Activated B cell treated with CpG ODN at 0.5 μM for 24 hours (primary cell): ENCODE measurements at places on chromosomes 1 and 21. TPM values are rescaled to one million over a fixed set of nuclear protein-coding genes. Genes with fewer than 3 reads are reported as not detected.

The MPZL1 gene
- total RNA-seq = 27.2 and 27.4 TPM in 2 replicates

DNA sequence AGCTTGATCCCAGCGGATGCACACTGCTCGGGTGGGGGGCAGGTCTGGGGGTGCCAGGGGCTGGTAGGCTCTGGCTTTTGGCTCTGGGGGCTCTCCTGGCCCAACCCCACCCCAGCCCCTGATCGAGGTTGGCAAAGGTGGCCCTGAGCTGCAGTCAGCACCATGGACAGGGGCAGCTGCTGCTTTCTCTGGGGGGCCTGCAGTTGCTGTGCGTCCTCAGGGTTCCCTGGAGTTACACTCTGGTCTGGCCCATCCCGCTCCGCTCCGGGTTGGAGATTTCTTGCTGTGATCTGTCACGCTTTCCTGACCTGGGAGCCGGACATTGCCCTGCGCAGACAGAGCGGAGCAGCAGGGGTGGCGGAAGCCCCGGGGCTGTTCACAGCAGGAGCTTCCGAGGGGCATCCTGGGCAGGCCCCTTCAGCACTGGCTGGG, 8.0 kb upstream of the PLCH2 start:
- peak; percentile 29 for DNase-seq

GRCh38 chr1:227273557-227273956, 44.7 kb downstream of the CDC42BPA start:
- DNase-seq = no peak

GRCh38 chr1:174746024-174746808, 253.5 kb upstream of the CACYBP start:
- no peak for DNase-seq

DNA sequence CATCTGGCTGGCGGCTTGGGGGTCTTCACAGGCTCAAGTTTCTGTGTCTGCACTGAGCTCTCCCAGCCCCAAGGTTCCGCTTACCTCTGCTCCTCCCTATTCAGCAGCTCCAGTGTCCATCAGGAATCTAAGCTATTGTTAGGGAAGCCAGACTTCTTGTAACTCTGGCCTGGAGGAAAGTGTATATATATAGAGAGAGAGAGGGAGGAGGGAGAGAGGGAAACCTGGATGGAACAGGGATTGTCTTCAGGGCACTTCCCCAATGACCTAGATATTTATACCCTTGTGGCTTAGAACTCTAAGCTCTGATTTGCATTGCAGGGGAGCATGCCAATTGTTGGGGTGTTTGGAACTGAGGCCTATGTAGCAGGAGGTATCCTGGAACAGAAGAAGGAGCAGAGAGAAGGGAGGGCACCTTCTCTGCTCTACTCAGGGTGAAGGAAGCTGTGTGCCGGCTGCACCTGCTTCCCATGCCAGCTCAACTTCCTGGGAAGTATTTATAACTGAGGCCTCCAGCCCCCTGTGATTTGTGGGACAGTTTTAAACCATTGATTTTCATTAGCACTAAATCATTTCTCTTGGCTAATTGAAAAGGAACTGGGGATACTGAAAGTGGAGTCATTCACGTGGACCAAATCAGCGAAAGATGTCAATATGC, 70.9 kb downstream of the NAV1 start:
- DNase-seq = no peak

DNA sequence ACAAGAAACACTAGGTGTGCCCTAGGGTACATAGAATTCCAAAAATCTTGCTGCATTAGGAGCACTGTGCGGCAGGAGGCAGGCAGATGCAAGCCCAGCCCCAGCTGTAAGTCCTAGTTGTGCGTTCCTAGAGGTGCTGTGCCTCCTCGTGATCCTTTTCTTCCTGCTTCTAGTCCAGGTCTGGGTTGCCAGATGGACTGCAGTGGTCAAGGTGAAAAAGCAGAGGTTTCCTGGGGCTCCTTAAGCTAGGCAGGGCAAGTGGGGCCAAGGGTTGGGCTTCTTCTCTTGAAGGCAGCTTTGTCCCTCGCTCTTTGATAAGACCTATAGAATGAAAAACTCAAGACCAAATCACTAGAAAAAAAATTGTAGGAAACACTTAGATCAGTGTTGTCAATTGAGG, 21.6 kb upstream of the SLC45A3 start:
- no peak for DNase-seq
